ENCODE measurements at places on chromosomes 2 and 18.

GRCh38 chr2:219495531-219496122 lies 3.1 kb upstream of the GMPPA start:
- DNase-seq, result no peak

DNA sequence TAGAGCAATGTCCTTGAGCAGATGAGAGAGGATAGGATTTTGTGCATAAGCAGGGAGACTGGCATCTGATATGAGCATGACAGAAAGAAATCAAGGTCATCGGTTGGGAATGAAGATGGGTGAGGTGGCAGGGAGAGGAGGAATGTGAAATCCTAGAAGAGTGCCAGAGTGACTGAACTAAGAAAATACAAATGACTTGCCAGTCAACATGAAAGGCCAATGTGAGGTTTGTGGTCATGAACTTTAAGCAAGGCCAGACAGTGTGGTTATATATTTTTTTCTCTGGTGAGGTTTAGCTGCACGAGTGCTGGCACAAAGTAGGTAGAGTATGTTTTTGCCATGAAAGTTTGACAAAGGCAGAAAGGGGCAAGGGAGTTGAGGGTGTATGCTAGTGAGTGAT lies 21.2 kb downstream of the QPCT start:
- DNase-seq, result no peak

DNA sequence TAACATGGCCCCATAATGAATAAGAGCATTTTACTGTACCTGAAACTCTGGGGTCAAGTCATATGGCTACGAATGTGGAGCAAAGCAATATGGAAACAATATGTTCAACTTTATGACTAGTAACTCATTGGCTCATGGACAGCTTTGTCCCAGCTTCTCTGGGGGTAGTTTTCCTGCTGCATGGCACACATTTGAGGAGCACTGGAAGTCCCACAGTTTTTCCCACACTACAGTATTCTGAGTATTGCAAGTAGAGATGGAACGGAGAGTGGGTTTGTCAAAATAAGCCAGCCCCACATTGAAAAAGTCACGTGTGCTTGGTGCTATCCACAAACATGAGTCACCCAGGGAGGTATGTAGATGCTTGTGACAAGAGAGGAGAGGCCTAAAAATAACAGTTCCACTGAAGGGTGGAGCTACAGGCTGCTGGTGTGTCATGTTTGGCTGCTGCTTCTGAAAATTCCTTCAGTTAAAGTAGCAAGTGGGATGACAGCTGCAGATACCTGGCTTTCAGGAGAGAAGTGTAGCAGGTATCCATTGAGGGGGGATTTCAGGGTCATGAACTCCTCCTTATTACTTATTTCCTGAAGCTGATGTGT lies 48.2 kb upstream of the CTAGE1 start:
- no peak for DNase-seq

- no peak for DNase-seq
Measured at GRCh38 chr18:4058179-4058578, 396.9 kb downstream of the DLGAP1 start.

GRCh38 chr2:238861766-238862315 lies 14.0 kb downstream of the TWIST2 start:
- DNase-seq, result no peak

DNA sequence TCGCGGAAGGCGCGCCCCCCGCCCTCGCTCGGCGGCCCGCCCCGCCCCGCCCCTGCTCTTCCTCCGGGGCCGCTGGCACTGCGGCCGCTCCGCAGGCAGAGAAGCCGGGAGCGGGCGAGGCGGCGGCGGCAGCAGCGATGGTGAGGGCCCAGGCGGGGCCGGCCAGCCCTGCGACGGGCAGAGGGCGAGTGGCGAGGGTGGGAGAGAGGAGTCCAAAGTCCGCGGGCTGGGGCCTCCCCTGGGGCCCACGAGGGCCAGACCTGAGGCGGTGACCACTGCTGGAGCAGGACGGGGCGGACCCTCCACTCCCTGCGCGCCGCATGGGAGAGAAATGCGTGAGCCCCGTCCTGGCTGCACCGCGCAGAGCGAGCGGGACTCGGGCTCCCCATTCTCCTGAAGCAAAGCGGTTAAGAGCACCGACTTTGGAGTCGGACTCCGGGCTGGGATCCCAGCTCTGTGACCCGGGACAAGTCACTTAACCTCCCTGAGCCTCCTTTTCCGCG lies at the start of gene VAMP5:
TSS of gene VAMP5 (plus strand) at position 78 of the 503 bp plus-strand sequence. CDS start at position 138, 60 bp downstream.
- no peak for DNase-seq

- no peak for DNase-seq
Measured at GRCh38 chr2:128316777-128317180, 1.9 kb downstream of the HS6ST1 start.

- DNase-seq, result no peak
Measured at GRCh38 chr2:221999717-222000116, 299.1 kb downstream of the PAX3 start.

- no peak for DNase-seq
Measured at GRCh38 chr2:37523814-37524362, 147.6 kb downstream of the CDC42EP3 start.

GRCh38 chr18:24208270-24209035 lies 69.6 kb downstream of the CABYR start:
- DNase-seq, result no peak

- DNase-seq, result no peak
Measured at GRCh38 chr2:176096986-176097819, 2.4 kb upstream of the HOXD12 start.

- no peak for DNase-seq
Measured at GRCh38 chr2:52145005-52145404, 1113.1 kb upstream of the NRXN1 start.

- no peak for DNase-seq
Measured at GRCh38 chr2:222672068-222672401, 577 bp downstream of the MOGAT1 start.

GRCh38 chr18:48072428-48073204 lies 142.2 kb upstream of the SMAD2 start:
- DNase-seq, result no peak

DNA sequence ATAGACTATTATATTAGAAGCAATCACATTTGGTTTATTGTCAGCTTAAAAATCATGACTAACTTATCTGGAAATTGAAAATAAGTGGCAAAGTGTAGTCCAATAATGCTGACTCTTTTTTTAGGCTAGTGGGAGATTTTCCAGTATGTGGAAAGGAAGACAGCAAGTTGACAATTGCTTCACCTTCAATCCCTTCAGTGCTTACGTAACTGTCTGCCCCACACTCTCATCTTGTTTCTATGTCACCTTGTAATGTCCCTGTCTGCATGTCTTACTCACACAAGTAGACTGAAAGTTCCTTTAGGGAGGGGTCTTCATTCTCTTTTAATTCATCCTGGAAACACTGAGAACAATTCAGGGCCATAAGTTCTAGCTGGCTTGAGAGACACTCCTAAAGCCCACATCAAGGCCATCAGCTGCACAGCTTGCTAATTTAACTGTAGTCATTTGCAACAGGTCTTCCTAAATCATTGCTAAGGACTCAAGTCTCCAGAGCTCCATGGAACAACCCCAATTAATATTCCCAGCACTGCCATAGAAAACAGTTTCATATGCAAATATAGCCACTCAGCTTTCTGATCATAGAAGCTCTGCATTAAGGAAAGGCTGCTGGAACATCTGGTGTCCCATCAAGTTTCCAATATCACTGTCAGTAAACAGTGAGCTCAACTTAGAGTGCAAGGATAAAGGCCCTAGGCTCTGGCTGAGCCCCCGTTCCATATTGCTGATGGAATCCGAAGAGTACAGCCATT lies 230.5 kb downstream of the ETAA1 start:
- no peak for DNase-seq

- DNase-seq, result no peak
Measured at GRCh38 chr2:100041946-100042345, 100.4 kb downstream of the AFF3 start.

DNA sequence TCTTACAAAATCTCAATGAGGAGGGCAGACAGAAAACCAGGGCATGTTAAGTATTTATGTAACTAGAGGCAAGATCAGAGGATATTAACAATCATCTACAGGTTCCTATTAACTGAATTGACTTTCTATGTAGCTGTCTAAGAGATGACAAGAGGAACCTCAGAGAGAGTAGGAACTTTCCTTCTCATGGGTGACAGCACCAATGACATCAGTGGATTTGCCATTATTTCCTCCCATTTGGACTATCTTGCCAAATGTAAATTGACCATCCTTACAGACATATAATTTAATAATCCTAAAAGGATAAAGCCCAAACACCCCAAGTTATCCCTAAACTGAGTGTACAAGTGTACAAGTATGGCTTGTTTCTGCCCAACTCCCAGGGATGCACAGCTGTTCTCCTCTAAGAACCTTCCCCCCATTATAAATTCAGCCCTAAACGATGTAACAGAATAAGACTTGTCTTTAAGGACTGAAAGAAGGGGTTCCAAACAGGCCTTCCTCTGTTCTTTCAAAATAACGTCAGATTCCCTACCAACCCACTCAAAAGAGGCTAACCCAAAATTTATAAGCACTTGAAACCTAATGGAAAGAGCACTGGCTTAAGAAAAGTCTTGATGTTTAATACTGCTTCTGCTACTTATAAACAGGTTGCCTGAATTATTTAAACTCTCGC lies 73.4 kb upstream of the CHAC2 start:
- DNase-seq, result no peak

GRCh38 chr2:167626301-167626700 lies 621.1 kb downstream of the STK39 start:
- DNase-seq, result no peak

DNA sequence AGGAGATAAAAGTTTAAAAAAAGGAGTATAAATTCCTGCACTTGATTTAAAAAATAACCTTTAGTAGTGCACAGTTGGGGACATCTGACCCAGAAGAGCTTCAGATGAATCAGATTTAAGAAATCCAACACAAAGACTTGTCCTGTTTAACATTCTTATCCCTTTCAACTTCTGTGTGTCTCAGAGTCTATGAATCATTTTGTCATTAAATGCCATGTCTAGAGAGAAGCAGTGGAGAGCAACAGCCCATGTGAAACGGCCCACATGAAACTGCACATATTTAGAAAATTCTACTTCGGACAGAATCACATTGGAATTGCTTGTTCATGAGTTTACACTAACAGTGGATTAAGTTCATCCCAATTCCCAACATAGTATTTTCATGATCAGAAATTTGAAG lies 278.6 kb downstream of the SLC8A1 start:
- DNase-seq, result no peak

- DNase-seq, result no peak
Measured at GRCh38 chr2:103781313-103781712, 1019.5 kb downstream of the TMEM182 start.

DNA sequence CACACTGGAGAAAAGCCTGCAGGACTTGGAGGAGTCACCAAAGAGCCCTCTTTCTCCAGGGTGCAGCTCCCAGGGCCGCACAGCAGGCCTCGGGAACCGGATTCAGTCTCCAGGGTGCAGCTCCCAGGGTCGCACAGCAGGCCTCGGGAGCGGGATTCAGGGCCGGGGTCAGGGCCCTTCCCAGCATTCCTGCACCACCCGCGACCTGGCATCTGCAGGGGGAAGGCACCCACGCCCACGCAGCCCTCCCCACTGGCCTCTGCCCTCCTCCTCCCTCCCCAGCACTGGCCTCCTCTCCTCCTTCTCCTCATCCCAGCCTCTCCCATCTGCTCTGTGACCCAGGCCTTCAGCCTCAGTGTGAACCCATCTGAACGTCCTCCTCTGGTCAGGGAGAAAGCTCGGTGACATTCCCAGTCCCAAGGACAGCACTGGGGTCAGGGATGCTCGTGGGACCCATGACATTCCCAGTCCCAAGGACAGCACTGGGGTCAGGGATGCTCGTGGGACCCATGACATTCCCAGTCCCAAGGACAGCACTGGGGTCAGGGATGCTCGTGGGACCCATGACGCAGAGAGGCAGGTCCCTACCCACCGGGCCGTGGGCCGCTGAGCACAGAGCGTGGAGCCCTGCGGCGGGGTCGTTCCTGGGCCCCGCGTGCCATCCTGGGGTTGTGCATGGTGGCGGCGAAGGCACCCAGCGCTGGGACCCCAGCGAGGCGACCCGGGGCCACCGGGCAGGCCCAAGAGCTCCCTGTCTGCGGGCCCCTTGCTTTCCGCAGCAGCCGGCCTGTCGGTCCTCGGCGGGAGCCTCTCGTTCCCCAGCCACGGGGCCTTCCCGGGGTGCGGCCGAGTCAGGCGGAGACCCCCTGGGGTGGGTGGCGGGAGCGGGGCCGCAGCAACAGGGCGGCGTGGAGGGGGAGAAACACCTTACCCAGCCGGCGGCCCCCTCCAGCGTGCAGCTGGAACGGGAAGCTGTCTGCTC lies 550.2 kb upstream of the SALL3 start:
- DNase-seq, result no peak

GRCh38 chr2:225056330-225057073 lies 14.2 kb upstream of the DOCK10 start:
- DNase-seq, result no peak

- DNase-seq, result no peak
Measured at GRCh38 chr2:176079831-176080539, 3.8 kb downstream of the EVX2 start.

- no peak for DNase-seq
Measured at GRCh38 chr2:209753020-209753419, 18.6 kb upstream of the UNC80 start.

DNA sequence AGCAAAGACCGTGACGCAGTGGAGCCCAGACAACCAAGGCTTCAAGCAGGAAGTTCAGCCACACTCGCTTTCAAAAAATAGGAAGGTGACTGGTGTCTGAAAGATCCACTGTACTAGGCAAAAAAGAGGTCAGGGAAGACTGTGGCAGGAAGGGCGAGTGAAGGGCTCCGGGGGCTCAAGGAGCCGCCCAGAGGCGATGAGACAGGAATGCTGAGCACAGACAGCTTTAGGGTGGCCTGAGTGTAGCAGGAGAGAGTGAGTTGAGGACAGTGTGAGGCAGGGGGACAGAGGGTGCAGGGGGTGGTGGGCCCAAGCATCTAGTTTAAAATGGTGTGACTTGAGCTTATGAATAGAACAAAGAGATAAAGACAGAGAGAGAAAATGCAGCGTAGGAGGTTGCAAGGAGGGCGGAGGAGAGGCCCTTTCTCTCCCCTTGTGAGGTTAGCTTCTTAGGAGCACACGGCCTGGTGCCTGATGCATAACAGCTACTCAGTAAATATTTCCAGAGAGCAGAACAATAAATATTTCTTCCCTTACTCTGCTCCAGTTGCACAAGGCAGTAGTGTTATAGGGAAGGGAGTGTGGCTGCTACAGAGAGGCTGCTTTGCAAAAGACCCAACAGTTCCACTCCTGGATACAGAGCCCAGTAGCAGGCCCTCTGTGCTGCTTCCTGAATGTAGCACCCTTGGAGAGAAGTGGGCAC lies 789.7 kb upstream of the RAB6C start:
- no peak for DNase-seq

GRCh38 chr2:168060986-168061750 lies 186.2 kb downstream of the STK39 start:
- no peak for DNase-seq

DNA sequence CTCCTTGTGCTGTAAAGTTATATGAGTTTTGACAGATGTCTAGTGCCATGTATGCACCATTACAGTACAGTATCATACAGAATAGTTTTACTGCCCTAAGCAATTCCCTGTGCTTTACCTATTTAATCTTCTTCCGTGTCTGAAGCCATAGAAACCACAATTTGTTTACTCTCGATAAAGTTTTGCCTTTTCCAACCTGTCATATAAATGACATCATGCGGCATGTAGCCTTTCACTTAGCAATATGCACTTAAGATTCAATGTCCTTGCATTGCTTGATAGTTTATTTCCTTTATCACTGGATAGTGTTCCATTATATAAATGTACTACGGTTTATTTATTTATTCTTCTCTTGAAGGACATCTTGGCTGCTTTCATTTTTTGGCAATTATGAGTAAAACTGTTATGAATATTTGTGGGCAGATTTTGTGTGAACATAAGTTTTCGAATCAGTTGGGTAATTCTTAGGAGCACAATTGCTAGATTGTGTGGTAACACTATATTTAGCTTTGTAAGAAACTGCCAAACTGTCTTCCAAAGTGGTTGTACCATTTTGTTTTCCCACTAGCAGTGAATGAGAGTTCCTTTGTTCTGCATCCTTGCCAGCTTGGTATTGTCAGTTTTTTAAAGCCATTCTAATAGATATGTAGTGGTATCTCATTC lies 136.8 kb upstream of the MAP3K20 start:
- no peak for DNase-seq

All from activated T-helper 1 cell treated with Interleukin-2 at 50 U/mL for 16 hours (primary cell).